ENCODE measurements at places on chromosomes 13 and 19.

GRCh38 chr19:32020538-32020937 lies 324.9 kb upstream of the ZNF507 start:
- DNase-seq, result no peak

- DNase-seq, result no peak
Observed at GRCh38 chr19:7677669-7678311, 900 bp downstream of the MCEMP1 start.

GRCh38 chr19:47723581-47723940 lies 10.3 kb downstream of the EHD2 start:
- DNase-seq, result no peak

DNA sequence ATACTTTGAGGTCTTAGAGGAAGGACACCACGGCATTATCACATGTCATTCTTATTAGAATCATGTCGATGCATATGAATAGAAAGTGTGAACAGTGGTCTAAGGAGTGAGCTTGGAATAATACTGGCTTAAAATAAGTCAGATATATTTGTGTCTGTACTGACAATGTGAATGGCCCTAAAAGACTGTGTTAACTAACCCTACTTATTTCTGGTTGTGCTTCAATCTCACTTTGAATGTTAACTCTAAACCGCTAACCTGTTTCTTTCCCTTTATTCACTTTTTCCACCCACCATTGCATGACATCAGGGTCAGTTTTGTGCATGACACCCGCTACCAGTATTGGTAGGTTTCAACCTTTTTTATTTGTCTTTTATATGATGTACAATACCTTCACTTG lies 69.1 kb upstream of the RAP2A start:
- DNase-seq, result no peak

DNA sequence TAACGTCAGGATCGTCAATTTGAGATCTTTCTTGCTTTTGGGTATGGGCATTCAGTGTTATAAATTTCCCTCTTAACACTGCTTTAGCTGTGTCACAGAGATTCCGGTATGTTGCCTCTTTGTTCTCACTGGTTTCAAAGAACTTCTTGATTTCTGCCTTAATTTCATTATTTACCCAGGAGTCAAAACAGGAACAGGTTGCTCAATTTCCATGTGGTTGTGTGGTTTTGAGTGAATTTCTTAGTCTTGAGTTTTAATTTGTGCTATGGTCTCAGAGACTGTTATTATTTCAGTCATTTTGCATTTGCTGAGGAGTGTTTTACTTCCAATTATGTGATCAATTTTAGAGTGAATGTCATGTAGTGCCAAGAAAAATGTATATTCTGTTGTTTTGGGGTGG lies 153.1 kb downstream of the PCDH17 start:
- DNase-seq, result no peak

DNA sequence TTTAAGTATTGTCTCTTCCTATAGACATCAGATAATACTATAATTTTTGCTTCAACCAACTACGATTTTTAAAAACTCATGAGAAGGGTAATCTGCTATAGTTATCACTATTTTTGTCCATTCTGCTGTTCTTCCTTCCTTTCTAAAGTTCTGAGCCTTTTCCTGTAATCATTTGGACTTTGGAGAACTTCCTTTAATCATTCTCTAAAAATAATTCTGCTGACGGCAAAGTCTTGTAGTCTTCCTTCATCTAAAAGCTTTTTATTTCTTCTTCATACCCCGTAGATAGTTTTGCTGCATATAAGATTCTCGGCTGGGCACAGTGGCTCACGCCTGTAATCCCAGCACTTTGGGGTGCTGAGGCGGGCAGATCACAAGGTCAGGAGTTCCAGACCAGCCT lies 5.1 kb upstream of the FCGBP start:
- DNase-seq, result no peak

GRCh38 chr13:41222259-41222852 lies 28.0 kb upstream of the KBTBD7 start:
- DNase-seq, result peak; percentile 37
